ENCODE measurements at places on chromosomes 3 and 15.

DNA sequence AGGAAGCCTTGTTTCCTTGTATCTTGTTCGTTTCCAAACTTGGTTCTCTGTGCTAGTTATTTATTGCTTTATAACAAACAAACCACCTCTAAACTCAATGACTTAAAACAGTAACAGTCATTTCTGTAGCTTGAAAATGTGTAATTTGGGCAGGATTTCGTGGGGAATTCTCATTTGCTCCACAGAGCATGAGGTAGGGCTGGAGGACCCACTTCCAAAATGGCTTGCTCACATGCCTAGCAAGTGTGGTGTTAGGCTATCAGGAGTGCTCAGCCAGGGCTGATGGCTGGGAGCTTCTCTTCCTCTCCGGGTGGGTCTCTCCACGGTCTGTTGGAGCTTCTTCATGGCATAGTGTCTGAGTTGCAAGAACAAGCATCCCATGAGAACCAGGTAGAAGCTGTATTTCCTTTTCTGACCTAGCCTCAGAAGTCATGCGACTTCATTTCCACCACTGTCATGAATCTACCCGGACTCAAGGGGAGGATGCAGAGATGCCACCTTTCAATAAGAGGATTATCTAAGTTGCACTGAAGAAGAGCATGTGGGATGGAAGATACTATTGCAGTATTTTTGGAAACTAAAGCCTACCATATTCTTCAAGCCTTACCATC is 8.2 kb upstream of the TNIK start:
- no peak for DNase-seq

- DNase-seq = no peak
Observed at GRCh38 chr15:51085764-51086163, 8.9 kb downstream of the TNFAIP8L3 start.

DNA sequence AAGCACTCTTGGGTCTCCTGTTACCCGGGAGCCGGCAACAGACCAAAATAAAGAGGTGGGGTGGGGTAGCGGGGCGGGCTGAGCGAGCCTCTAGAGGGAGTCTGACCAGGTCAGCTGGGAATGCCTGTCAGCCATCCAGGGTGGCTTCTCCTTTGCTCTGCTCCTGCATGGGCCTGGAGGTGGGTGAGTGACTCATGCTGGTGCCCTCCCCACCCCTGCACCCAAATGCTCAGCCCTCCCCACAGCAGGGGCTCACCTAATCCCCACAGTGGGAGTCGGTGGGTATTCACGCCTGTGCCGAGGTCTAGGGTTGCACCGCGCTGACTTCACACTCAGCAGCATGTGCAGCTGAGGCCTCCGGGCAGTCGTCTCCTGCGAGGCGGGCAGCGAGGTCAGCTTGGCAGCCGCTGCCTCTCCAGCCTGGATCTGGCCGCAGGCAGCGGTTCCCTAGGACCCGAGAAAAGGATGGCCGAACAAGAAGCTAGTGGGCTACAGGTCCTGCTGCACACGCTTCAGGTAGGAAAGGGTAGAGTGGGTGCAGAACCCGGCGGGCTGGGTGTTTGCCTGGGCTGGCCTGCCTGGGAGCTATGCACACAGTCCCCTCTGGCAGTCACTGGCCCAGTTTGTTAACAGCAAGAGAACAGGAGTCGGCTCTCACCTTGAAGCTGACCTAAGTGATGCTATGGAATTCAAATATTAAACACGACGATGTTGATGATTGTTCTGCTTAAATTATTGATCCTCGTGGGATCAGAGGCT is at the start of gene AGBL1:
Gene AGBL1 (plus strand): TSS at position 364 of the 759 bp plus-strand sequence.
- DNase-seq = no peak

DNA sequence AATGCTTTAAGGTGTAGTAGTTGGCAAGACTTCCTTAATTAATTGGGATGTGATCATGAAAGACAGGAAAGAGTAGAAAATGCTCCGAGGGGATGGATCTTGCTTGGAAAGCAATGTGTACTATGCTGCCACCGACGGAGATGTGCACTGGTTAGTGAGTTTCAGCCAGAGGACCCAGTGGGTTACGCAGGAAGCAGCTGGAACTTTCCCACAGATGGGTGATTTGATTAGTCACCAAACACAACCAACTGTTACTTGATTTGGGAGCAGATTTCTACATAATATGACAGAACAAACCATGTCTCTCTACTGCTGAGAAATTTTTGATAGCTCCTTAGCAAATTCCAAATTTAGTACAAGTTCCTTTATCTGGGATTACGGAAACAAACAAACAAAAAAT is 245.4 kb upstream of the MCTP2 start:
- DNase-seq = no peak

- DNase-seq = no peak
Observed at GRCh38 chr15:29021857-29022256, 136.1 kb downstream of the APBA2 start.

GRCh38 chr15:31332681-31333071 is 6.0 kb downstream of the KLF13 start:
- no peak for DNase-seq

- no peak for DNase-seq
Observed at GRCh38 chr3:50807266-50807665, 132.5 kb downstream of the DOCK3 start.

DNA sequence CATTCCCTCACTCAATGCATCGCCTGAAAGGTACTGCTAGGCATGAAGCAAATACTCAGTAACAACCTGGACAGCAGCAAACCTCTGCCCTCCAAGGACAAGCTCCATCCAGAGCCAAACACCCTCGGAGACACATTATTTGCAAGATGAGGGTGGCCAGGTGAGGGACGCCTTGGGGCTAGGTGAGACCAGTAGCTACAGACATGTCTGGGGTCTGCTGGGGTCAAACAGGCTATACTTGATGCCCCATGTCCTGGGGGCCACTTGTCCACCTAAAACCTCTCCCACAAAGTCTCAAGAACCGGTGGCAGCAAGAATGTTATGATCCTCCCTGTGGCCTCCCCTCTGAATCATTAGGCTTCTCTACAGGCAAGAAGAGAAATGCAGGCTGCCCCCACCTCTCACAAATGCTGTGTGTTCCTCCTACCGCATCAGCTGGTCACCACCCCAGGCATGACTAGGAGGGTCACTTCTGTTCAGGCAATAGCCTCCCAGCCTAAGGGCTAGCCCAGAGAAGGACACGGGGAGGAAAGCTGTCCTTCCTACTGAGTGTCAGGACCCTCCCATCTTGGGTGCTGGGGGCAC is 54.3 kb downstream of the TBC1D2B start:
- DNase-seq = no peak

DNA sequence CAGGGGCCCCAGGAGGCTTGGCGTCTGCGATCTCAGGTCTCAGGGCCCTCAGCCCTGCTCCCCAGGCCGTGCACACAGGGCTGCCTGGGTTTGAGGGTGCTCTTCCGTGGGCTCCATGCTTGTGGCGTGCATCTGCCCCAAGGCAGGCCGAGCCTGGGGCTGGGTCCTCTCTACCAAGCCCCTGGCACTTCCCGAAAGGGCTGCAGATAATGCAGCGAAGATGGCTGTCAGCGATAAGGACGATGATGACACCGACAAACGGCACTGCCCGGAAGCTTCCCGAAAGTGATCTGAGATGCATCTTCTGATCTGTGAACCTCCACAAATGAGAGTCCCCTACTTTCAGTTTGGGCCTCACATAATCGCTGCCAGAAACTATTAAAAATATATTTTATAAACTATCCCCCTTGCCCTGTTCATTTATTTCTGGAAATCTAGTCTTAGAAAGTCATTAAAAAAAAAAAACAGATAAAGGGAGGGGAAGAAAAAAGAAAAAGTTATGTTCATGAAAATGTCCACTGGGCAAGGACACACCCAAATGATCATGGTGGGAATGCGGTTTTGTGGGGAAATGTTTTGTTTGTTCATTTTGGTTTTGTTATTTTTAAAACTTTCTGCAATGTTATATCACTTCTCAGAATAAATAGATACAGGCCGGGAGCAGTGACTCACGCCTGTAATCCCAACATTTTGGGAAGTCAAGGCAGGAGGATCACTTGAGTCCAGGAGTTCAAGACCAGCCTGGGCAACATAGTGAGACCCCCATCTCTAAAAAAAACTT is 51.5 kb downstream of the RPN1 start:
- DNase-seq = no peak

GRCh38 chr15:58260205-58260724 is 122.1 kb downstream of the AQP9 start:
- no peak for DNase-seq

DNA sequence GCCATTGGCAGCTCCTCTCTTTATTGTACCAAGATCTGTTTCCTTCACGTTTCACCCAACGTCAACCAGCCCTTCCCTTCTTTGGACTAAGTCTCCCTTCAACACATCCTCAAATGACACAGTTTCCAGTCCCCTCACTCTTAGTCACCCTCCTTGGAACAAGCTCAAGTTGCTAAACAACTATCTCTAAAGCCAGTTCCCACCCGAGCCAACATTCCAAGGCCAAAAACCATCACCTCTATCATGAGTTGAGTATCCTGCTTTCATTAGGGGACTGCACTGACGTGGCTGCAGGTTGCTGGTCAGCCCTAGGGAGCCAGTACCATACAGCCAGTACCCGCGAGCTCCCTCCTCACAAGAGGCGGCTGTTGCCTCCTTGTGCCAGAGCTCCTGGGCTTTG is 73.8 kb downstream of the LIPC start:
- DNase-seq = no peak

GRCh38 chr3:83033133-83033532 is 1271.7 kb upstream of the GBE1 start:
- no peak for DNase-seq

DNA sequence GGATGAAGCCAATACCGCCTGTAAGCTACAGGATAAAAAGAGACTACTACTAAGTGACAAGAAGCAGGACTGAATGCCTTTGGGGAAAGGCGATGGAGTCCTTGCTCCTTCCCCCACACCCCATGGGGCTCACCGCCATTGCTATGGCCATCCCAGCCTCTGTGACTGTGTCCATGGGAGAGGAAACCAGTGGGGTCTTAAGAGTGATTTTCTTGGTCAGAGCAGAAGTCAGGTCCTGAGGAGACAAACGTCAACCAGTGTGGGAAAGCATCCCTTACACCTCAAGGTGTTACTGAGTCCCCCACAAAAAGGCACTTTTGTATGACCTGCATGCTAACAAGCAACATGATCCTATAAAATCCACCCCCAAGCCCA is 913 bp downstream of the IMPDH2 start:
- no peak for DNase-seq

DNA sequence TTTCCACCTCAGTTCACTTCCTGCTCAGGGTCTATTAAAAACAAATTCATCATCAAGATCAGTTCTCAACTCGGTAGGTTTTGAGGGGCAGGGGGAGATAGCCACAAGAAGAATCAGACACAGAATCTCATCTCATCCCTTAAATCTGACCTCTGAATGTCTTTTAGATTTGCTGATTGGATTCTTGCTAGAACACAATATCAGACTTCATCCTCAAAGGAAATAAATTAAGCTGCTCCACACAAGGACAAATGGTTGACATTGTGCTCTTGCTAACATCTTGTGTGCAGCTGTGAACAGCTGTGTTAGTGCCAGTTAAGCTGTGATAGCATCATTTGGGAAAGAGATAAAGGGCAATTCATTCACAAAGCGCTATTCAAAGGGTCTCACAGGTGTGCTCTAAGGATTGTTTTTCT is 184.0 kb upstream of the ADAMTS9 start:
- no peak for DNase-seq

DNA sequence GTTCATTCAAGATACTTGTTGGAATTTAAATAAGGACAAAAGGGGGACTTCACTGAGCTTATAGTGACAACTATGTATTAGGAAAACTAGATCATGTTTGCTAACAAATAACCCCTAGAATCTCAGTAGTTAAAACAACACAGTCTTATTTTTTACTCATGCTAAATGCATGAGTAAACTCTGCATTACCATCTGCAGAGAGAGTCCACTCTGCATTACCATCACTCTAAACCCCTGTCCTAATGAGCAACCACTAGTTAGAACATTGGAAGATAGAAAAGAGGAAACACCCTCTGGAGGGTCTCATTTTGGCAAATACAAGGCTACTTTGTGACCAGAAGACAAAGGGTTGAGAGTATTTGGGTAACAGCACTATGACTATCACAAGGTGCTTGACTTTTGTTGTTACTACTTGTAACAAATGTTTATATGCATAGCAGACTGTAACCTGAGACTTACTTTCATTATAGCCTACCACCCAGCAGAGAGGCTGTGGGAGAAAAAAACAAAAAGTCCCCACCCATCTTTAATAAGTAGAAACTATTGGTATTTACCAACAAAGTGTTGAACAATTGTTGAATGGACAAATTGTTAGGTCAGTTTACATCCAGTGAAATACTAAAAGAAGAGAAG is 99.1 kb downstream of the OXSM start:
- no peak for DNase-seq

DNA sequence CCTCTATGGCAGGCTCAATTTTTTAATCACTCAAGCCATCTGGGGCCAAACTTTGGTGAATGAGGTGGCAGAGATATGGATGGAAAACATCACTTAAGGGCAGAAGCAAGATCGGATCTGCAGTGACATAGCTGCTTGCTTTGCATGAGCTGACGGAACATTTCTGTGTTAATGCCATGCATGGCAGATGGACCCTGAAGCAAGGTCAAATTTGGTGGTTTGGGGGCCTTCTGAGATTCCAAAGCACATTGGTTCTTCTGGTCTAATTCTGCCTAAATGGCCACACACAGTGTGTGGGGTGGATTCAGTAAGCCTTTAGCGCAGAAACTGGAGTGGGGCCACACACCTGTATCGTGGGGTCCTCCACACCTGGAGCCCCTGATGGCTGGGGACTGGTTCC is 38.3 kb upstream of the BCL2L10 start:
- no peak for DNase-seq

DNA sequence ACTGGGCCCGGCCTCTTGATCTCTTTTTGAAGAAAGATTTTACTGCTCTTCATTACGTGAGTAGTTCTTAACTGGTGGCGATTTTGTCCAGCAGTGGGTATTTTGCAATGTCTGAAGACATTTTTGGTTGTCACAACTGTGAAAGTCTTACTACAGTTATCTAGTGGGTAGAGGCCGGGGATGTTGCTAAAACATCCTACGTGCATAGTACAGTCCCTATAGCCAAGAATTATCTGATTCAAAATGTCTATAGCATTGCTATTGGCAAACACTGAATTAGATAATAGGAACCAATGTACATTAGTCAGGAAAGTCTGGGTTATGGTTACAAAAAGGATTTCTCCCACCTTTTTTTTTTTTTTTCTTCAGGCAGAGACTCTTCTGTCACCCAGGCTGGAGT is 38.1 kb downstream of the FOXL2 start:
- DNase-seq = no peak

- DNase-seq = no peak
Observed at GRCh38 chr3:160569894-160570652, 4.7 kb upstream of the KPNA4 start.

DNA sequence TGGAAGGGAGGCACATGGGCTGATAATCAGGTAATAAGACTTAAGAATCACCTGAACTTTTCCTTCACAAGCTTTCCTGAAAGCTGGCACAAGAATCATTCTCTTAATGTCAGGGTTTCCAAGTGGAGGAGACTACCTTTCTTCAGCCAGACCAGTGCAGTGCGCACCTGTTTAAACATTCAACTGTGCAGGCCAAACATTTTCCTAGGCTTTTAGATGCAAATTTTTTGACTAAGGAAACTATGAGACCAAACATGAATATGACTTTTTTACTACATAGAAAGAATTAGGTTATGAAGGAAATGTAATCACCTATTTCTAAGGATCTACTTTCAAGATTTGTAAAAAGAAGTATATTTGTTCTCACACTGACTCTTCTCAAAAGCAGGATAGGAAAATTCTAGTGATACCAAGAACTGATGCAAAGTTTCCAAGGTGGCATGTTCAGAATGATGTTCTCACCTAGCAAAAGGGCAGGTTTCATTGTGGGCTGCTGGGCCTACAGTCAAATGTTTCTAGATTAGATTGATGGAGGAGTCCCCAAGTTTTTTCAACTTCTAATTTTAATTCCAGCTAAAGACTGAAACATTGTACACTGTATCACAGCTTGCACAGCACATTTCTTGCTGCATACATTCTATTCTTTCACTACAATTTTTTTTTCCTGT is 339.1 kb downstream of the TIGIT start:
- no peak for DNase-seq

Data from NCI-H1417 treated with DMSO at 0.1 percent for 48 hours (cell line).